NCI-H446 (cell line): ENCODE measurements at places on chromosomes 3 and 15.

DNA sequence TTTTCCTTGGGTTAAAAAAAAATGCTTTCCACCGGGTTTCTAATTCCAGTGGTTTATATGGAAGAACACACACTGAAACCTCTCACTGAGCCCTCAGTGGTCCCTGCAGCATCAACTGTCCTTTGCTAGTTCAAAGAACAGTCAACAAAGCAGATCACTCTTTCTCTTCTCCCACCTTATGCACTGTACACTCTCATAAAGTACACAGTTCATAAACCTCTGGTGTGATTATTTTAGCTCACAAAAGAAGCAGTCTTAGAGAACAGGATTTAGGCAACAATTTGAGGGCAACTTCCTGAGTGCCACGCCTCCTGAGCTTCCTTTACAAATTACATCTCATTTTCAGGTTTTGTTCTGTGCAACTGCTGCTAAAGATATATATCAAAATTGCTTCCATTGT is 728.4 kb upstream of the GOLIM4 start:
- DNase-seq: no peak

GRCh38 chr3:118577055-118577777 is 457.4 kb downstream of the IGSF11 start:
- no peak for DNase-seq

- DNase-seq: no peak
Observed at GRCh38 chr3:148190441-148190990, 507.2 kb upstream of the AGTR1 start.

- no peak for DNase-seq
Observed at GRCh38 chr3:114231616-114232015, 5.8 kb downstream of the ZNF80 start.

GRCh38 chr3:39021465-39022285 is 30.1 kb downstream of the SCN11A start:
- DNase-seq: no peak

DNA sequence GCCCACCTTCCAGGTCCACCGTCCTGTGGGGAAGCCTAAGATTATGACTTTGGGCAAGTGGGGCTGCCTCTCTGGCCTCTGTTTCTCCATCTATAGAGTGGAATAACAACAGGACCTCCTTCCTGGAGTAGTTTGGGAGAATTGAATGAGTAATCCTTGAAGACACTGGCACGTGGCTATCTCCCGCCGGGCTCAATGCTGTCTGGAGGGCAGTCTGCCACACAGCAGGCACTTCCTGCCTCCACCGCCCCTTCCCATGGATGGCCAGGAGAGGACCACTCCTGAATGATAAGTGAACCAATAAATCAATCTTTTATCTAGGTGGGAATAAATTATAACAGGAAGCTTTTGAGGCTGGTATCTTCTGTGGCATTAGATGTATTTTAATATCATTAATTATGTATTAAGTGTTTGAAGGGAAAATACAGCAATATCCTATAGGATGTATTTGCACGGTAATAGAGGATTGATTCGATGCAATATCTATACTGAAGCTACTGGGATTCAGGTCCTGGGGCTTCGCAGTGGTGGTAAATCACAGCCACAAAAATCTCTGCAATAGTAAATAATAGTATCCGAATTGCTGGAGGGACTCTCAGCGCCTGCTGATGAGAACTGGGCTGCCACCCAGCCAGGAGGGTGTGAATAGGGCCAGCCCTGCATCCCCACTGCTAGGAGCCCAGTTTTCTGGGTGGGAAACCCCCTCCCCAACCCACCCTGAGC is 15.9 kb downstream of the MEGF11 start:
- no peak for DNase-seq

GRCh38 chr15:84649706-84650105 is 4.4 kb downstream of the WDR73 start:
- DNase-seq: no peak

GRCh38 chr3:126469479-126469878 is 6.2 kb downstream of the ZXDC start:
- DNase-seq: no peak

DNA sequence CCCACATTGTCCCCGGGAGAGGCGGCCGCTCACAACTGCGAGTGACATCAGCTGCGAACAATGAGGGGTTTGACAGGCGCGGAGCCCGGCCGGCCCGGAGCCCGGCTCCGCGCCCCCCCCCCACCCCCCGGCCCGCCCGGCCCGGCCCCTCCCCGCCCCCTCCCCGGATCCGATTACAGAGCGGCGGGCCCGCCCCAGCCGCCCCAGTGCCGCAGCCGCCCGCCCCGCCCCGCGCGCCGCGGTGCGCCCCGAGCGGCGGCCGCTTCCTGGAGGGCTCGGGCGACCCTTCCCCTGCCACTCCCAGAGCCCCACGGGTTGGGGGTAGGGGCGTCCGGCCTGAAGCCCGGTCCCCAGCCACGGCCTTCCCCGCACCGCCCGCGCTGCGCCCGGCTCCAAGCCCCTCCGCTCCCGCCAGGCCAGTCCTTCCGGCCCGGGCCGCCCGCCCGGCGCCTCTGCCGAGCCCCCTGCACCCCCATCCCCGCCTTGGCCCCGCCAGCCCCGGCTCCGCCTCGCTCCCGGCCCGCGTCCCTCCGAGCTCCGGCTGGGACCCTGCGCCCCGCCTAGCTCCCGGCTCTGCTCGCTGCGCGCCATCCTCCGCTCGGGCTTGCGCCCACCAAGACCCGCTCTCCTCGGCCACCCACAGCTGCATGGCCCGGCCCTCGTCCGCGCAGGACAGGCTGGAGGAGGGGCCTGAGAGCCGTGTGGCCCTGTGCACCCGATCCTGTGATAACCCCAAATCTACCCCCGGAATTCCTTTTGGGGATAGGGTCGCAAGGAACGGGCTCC is at the start of gene PCBP4:
PCBP4 (minus strand) TSS at position 71 of the 786 bp plus-strand sequence. CDS start 6,214 bp downstream, outside the sequence.
- peak; percentile 31 for DNase-seq

- DNase-seq: no peak
Observed at GRCh38 chr3:87363721-87364120, 87.3 kb upstream of the POU1F1 start.

DNA sequence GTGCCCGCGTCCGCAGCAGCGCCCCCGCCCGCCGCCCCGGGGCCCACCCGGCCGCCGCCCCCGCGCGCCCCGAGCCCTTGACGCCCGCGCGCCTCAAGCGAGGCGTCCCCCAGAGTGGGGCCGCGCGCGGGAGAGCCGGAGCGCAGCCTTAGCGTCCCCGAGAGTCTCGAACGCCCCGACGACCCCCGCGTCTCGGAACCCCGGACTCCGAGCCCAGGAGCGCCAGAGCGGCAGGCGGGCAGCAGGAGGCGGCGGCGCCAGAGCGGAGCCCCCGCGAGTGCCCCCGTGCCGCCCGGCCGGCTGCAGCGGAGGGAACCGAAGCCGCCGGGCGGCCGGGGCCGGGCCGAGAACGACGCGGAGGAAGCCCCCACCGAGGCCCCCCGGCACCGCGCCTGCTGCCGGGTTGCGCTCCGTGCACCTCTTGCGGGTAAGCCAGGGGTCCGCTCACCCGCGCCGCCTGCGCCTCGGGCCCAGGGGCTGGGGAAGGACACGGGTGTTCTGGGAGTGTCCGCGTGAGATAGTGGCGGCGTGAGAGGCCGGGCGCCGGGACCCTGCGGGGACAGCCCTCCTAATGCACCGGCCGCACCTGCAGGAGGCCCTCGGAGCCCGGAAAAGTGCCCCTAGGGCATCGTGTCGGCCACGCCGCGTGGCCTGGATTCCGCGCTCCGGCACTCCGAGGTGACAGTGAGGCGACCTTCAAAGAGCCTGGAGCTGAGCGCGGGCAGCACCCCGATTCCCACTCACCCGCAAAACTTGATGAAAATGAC is 52.0 kb upstream of the ULK4 start:
- DNase-seq: no peak

- no peak for DNase-seq
Observed at GRCh38 chr3:161540594-161540993, 44.0 kb downstream of the OTOL1 start.

- no peak for DNase-seq
Observed at GRCh38 chr3:158774965-158775364, 26.9 kb upstream of the MFSD1 start.

- DNase-seq: no peak
Observed at GRCh38 chr3:119778811-119779210, 3.1 kb upstream of the NR1I2 start.

- no peak for DNase-seq
Observed at GRCh38 chr3:73766599-73767381, 142.0 kb upstream of the PDZRN3 start.

GRCh38 chr3:142896201-142896755 is 7.4 kb upstream of the PCOLCE2 start:
- peak; percentile 73 for DNase-seq

- no peak for DNase-seq
Observed at GRCh38 chr3:168383573-168383972, 287.8 kb upstream of the GOLIM4 start.

- DNase-seq: no peak
Observed at GRCh38 chr15:61049028-61049427, 180.1 kb downstream of the RORA start.

GRCh38 chr3:121663171-121663847 is 2.6 kb upstream of the HCLS1 start:
- no peak for DNase-seq

- DNase-seq: no peak
Observed at GRCh38 chr3:151012753-151013152, 40.2 kb upstream of the CLRN1 start.

GRCh38 chr3:13519006-13519791 is 29.7 kb upstream of the FBLN2 start:
- no peak for DNase-seq

DNA sequence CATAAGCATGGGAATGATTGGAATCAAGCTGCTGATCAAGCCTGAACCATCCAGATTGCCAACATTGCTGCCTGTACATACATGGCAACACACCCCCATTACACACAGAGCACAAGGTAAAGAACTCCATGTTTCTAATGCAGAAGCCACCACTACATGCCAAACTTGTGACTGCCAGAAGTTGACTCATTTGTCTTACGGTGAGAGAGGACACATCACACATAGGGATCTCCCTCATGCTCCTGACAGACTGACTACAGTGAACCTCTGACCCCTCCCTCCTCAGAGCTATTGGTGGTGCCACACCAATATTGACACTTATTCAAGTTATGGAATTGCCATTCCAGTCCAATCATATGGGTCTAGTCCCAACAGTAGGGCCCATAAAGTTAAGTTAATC is 42.3 kb downstream of the EFHB start:
- no peak for DNase-seq

DNA sequence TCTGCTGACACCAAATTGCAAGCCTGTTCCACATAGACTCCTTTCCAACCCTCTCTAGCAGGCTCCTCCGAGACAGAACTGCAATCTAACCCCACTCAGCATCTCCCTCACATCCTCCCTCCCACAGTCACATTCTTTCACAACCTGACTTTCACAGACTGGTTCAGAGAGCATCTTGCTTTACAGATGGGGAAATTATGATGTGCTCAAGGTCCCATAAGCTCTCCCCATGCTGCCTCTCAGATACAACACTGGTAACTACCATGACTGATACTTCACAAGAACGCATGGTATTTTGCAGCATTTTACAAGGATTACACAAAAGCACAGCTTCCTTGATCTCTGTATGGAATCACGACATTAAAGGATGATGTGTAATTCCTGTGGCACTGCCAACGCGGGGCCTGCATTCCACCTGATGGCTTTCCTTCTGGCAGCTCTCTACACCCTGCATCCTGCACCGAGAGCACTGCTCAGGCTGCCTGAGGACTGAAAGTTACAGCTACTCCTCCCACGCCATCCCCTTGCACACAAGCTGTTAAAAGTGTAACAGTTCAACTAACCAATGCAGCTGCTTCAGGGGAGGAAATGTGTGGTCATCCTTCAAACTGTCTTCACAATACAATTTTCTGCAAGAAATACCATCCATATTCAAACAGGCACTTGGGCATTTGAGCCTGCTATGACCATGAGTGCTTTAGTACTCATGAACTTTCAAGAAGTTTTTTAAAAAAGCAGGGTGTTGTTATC is 27.6 kb downstream of the TBC1D2B start:
- no peak for DNase-seq

DNA sequence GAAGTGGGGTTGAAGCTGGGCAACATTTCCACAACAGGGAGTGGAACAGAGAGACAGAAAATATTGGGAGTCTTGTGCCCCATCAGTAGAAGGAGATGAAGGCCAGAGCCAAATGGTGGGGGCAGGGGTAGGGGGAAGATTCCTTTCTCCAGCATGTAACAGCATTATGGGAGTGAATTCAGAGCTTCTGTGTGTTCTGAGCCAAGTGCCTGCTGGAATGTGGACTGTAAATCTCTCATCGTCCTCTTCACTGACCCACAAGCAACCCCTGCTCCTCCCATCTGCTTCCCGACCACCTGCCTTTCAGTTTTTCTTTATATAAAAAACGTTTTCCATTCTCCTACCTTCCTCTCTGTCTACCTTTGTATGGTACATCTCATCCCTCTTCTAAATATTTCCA is 344.2 kb upstream of the TPRG1 start:
- DNase-seq: no peak

DNA sequence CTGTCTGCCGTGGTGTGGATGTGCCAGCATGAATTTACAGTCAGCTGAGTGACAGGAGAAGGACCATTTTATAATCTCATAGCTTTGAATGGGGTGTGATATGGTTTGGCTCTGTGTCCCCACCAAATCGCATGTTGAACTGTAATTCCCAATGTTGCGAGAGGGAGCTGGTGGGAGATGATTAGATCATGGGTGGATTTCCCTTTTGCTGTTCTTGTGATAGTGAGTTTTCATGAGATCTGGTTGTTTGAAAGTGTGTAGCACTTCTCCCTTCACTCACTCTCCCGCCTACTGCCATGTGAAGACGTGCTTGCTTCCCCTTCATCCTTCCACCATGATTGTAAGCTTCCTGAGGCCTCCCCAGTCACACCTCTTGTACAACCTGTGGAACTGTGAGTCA is 111.9 kb upstream of the CHD2 start:
- no peak for DNase-seq

DNA sequence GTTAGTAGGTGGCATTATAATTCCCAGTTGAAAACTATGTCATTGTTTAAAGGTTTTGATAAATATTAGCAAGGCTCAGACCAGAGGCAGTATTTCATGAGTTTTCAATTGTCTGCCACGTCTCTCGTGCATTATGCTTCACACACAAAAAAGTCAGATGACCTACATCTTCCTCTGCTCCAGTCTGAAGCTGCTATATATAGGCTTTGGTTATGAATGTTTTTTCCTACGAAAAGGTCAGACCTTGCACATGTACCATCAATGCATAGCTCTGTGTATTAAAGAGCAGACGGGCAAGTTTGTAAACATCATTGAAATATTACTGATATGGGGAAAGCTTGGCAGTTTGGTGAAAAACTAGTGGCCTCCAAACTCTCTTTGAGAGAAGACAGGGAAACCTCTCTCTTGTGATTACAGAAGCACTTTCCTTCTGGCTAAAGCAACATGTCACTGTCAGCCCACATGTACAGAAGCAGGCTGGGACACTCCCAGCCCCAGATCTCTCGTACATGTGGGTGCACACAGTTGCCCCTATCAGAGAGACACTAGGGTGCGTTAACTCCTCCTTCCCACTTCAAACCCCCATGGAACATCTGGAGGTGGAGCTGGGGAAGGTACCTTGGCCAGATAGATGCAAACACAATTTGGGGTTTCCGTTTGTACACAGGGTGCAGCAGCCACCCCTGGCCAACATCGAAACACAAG is 184.0 kb upstream of the BCL6 start:
- no peak for DNase-seq
